Stimulated activated CD8-positive, alpha-beta memory T cell treated with anti-CD3 and anti-CD28 coated beads, Interleukin-4, amount 100 ng/mL, for 4 hours (primary cell): ENCODE measurements at places on chromosomes 6 and 20.

DNA sequence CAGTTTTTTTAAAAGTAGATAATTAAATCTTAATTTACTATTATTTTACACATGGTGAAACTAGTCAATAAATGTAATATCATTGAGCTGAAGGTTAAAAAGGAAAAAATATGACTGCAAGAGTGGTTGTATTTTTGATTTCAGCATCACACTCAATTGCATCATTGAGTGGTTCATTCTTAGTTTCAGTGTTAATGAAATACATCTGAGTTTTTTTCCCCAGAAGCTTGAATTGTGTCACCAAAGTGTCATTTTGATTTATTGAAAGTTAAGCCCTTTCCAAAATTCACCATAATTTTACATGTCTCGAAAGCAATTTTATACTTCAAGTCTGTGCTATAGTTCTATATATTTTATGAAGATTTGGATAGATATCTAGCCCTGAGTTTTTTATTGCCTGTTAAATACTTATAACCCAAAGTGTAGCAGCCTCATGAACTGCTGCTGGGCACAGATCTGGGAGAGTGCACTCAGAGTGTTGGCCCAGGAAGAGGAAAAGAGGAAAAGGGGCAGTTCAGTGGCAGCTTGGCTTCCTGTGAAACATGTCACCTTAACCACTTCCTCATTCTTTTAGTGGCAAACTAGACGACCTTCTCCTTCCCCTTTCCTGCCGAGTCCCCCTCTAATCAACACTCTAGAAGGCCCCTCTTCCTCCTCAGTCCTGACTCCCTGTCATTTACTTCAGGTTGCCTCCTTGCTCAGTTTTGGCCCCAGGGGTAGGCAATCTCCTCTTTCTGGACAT is 140.7 kb downstream of the ESR1 start:
- DNase-seq, result no peak

DNA sequence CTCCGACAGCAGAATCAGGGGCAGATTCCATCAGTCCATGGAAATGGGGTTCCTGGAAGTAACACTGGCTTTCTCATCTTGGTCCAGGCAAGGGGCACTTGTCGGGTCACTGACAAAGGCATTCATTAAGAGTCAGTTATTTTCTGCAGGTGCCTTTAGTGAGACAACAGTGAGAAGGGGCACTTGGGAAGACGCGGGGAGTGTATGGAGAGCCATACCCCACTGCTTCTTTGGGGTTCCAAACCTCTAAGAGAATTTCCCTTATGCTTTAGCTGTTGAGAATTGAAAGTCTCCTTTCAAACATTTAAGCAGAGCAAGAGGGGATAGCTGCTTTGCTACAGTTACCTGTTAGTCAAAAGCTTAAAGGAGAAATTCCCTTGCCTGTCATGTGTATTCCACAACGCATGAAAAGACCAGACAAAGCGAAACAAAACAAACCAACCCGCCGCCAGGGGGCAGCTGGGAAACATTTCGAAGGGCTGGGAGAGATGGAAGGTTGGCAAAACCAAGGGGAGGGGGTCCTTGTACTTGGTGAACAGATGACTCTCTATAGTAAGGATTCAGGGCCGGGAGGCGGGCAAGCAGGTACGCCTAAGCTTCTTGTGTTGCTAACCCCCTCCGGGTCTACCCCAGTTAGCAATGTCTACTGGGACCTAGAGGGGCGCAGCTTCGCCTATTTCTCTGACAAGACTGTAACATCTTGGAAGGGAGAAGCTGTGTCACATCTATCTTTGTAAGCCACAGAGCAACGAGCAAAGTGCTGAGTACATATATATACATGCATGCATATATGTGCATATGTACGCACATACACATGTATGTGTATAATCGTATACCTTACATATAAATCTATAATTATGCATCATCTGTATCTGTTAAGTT is 474.9 kb upstream of the AGPAT4 start:
- no peak for DNase-seq

DNA sequence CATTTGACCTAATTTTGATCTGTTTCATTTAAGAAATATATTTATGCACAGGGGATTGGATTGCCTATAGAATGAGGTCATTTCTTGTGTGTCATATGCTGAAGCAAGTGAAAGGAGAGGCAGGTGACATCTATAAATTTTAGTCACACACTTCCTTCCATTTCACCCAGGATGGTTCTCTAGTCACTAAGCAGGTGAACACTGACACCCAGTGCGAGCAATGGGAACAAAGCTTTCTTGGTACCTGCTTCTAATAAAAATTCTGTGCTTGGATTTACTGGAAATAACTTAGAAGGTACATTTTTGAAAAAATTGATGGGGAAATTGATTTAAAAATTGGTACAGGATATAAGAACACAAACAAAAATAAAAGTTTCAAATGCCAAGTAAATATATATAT is 66.9 kb upstream of the MC3R start:
- DNase-seq, result no peak

- DNase-seq, result no peak
These were observed 312.2 kb downstream of the ADGRG6 start for GRCh38 chr6:142613981-142614380.

- DNase-seq, result no peak
These were observed 8.1 kb upstream of the C20orf144 start for GRCh38 chr20:33653900-33654596.

GRCh38 chr6:170235391-170236125 is 55.3 kb downstream of the DLL1 start:
- no peak for DNase-seq

DNA sequence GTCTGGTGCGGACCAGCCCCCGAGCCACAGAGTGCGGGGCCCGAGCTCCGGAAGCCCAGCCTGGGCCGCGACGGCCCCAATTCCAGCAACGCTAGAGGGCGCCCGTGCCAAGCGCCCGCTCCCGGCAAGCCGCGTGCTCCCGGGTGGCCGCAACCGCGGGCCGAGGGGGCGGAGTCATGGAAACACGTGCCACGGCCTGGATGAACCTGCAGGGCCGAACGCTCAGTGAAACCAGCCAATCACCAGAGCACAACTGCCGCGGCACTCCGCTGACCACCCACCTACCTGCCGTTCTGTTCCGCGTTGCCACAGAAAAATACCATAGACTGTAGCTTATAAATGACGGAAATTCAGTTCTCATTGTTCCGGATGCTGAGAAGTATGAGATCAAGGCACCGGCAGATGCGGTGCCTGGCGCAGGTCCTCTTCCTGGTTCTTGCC is 85.7 kb upstream of the FOXC1 start:
- peak; percentile 42 for DNase-seq

GRCh38 chr6:138184230-138184629 is 22.5 kb downstream of the ARFGEF3 start:
- no peak for DNase-seq

GRCh38 chr20:10910535-10911178 is 236.9 kb upstream of the JAG1 start:
- DNase-seq, result no peak

GRCh38 chr6:111274593-111275217 is 187.4 kb downstream of the SLC16A10 start:
- DNase-seq, result no peak

GRCh38 chr6:153625089-153625488 is 414.0 kb upstream of the OPRM1 start:
- DNase-seq, result no peak

DNA sequence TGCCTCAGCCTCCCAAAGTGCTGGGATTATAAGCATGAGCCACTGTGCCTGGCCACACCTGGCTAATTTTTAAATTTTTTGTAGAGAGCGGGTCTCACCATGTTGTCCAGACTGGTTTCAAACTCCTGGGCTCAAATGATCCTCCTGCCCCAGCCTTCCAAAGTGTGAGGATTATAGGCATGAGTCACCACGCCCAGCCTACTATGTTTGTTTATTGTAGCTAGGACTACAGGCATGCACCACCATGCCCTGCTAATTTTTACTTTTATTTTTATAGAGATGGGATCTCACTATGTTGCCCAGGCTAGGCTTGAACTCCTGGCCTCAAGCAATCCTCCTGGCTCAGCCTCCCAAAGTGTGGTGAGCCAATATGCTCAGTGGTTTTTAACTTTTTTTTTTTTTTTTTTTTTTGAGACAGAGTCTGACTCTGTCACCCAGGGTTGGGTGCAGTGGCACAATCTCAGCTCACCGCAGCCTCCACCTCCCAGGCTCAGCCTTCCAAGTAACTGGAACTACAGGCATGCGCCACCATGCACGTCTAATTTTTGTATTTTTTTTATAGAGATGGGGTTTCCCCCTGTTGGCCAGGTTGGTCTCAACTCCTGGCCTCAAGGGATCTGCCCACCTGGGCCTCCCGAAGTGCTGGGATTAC is 12.0 kb upstream of the DDX43 start:
- DNase-seq, result no peak

- DNase-seq, result no peak
These were observed 17.8 kb downstream of the LRFN2 start for GRCh38 chr6:40569162-40569910.

GRCh38 chr6:51241376-51241775 is 422.7 kb downstream of the TFAP2B start:
- DNase-seq, result no peak

- no peak for DNase-seq
These were observed 18.1 kb downstream of the KCNK5 start for GRCh38 chr6:39211183-39211582.

DNA sequence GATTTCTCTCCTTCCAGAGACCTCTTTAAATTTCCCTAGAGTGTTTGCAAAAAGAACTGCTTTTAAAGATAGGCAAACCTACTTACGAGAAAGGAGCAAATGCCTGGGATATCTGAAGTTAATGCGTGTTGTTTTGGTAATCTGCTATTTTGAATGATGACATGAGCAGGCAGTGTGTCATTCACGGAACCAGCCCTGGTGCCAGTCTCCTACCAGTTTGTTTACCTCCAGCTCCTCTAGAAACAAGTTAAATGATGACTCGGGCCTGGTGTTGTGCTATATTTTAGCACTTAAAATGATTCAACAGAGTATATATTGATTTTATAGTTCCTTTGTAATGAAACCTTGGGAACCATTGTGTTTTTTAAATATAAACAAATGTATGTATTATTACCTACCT is 41.1 kb upstream of the MAP3K4 start:
- no peak for DNase-seq

GRCh38 chr6:1611572-1612298 is 2.0 kb downstream of the FOXC1 start:
- DNase-seq, result no peak

DNA sequence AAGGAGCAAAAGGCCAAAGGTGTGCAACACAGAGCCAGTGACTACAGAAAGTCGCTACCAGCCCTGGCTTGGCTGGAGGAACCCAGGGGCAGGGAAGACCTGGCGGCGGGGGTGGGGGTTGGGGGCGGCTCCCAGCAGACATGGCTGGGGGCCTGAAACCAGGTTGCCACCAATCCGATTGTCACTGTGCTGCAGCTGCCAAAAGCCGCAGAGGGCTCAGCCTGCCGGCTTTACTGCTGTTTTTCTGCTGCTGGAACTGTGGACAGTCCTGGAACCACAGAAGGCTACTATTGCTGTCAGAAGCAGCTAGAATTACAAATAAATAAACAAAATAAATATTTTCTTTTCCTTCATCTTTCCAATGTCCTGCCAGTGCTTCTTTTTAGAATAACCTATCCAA is 25.7 kb upstream of the OGFRL1 start:
- no peak for DNase-seq

DNA sequence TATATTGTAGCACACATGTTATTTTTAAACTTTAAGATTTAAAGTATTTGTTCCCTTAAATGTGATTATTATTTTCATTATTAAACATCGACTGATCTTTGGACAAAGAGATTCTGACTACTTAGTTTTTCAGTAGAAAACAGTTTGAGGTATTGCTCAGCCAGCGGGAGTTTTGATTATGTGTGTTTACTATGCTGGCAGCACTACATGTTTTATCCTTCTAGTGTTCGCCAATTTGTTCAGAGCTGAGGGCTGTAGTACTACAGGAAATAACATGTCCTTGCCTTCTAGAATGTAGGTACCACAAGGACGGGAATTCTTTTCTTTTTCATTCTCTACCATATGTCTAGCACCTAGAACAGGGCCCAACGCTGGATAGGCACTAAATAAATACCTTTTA is 11.1 kb upstream of the LCA5 start:
- no peak for DNase-seq

GRCh38 chr6:52983159-52983848 is 11.8 kb downstream of the GSTA4 start:
- DNase-seq, result no peak

DNA sequence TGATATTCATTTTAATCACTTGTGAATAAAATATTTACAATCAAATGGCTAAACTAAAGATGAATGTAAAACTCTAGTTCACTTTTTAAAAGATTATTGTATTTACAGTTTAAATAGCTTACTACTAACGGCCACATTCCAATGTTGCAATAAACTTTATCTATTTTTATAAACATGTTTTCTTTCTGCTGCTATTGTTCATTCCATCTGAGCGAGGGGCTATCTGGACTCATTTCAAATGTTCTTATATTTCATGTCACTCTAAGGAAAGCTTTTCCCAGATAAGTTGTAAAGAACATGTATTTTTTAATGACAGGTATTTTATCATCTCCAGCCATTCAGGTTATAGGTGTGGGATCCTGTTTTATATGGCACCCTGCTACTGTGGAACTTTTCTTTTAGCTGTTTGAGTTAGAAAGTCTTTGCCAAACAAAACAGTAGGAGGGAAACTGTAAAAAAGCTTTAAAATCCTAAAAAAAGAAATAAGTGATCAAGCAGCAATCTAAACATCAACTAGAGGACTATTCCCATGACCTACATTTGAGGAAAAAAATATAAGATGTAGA is 42.5 kb downstream of the HMGCLL1 start:
- DNase-seq, result no peak

- DNase-seq, result no peak
These were observed 158.1 kb downstream of the TBXT start for GRCh38 chr6:166009385-166010031.

- no peak for DNase-seq
These were observed 22.7 kb downstream of the MRPL14 start for GRCh38 chr6:44104481-44105021.

- no peak for DNase-seq
These were observed 99.6 kb downstream of the PREX1 start for GRCh38 chr20:48728042-48728825.

DNA sequence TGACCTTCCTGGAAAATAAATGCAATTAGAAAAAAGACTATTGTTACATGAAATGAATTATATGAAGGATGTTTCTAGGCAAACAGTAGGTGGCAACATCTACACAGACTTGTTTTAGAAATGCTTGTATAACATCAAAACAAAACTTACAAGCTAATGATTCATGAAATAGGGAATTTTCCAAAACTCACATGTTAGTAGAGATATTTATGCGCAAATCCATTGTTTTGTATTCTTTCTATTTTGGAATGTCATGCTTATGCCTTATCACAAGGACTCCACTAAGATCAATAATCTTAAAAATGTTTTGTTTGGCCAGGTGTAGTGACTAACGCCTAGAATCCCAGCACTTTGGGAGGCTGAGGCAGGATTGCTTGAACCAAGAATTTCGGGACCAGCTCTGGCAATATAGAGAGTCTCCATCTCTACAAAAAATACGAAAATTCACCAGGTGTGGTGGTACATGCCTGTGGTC is 32.3 kb upstream of the LGSN start:
- no peak for DNase-seq

DNA sequence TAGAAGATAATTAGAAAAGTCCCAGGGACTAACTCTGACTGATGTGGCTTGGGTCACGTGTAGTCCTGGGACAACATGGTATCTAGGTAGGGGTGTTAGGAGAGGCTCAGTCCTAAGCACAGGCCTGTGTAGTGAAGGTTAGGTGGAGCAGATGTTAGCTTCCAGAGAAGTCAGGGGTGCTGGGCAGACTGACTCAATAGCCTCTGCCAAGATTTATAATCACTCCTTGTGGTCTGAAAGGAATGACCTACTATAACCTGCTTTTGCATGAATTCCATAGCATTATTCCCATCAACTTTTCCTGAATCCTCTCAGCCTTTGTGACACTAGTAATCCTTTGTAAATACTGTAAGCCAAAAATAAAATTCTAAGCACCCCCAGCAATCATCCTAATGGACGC is 10.2 kb upstream of the PEX7 start:
- DNase-seq, result no peak
